ENCODE measurements at places on chromosomes 2 and 18.
A peak's percentile ranks its signal among the peaks of the same experiment; 100 is the strongest.

- no peaks in the 10 kb centered on the region for H3K36me3 ChIP-seq
- no peaks in the 10 kb centered on the region for H3K27me3 ChIP-seq
- H3K4me3 ChIP-seq, result no peak overlapping the region
- no peak for DNase-seq
- no peak overlapping the region for H3K27ac ChIP-seq
- H3K4me1 ChIP-seq, result no peaks in the 10 kb centered on the region
These were observed 376.6 kb downstream of the PTH2R start for GRCh38 chr2:208783184-208783583.

DNA sequence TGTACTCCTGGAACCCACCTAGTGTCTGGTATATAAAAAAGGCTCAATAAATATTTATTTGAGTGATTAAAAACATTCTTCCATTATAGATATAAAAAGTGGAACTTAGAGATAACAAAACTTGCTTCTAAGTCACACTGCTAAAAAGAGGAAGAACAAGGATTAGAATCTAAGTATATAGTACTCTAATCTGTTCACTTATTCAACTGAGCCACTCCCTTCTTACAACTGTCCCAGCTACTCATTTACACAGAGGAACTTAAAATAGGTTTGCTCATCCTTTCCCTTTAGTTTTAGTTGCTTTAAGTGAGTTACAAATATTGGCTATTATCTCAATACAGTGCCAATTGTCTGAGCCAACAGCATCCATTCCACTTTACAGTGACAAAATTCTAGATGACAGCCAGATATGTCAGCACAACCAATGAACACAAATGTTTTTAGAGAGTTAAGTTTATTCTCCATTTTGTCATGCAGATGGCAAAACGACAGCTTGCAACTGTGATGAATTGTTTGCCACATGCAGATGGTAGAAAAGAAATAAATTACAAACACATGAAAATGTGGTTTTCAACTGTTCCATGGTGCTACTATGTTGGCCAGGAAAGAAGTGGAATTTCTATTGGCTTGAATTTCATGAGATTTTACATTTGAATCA, 280.7 kb upstream of the ZC3H15 start:
- no peak overlapping the region for H3K27ac ChIP-seq
- no peaks in the 10 kb centered on the region for H3K36me3 ChIP-seq
- no peak for DNase-seq
- H3K4me1 ChIP-seq, result no peaks in the 10 kb centered on the region
- no peaks in the 10 kb centered on the region for H3K27me3 ChIP-seq

- H3K27ac ChIP-seq, result no peak overlapping the region
- DNase-seq, result no peak
- no peak overlapping the region for H3K4me3 ChIP-seq
- H3K4me1 ChIP-seq, result no peaks in the 10 kb centered on the region
These were observed 168.5 kb upstream of the SLC39A10 start for GRCh38 chr2:195488567-195488966.

GRCh38 chr18:3619222-3619621, 169.2 kb downstream of the TGIF1 start:
- no peak overlapping the region for H3K27ac ChIP-seq
- H3K36me3 ChIP-seq, result no peaks in the 10 kb centered on the region
- no peaks in the 10 kb centered on the region for H3K27me3 ChIP-seq
- peaks cover 8% of the 10 kb centered on the region for H3K4me1 ChIP-seq

DNA sequence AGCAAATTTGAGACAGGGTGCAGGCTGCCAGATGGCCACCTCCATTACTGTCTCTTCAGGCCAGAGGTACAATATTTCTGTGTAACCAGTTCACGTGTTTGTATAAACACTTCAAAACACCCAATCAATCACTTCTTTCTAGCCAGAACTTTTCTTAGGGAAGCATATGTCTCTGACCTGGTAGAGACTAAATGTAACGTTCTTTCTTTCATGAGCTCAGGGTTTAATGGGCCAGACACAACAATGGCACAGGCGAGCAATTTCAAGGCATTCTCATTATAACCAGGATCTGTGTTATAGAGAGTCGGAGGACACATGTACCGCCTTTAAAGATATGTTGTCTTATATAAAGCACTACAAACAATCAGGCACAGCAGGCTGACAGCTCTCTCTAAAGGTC, 1846.4 kb upstream of the PIK3C3 start:
- H3K27me3 ChIP-seq, result no peaks in the 10 kb centered on the region
- DNase-seq, result no peak
- no peaks in the 10 kb centered on the region for H3K36me3 ChIP-seq
- H3K4me1 ChIP-seq, result no peaks in the 10 kb centered on the region
- no peak overlapping the region for H3K4me3 ChIP-seq

GRCh38 chr18:35378574-35378896, 1.4 kb upstream of the ZNF396 start:
- H3K27ac ChIP-seq, result no peak overlapping the region
- no peak overlapping the region for H3K4me3 ChIP-seq
- H3K36me3 ChIP-seq, result no peaks in the 10 kb centered on the region
- H3K27me3 ChIP-seq, result no peaks in the 10 kb centered on the region

DNA sequence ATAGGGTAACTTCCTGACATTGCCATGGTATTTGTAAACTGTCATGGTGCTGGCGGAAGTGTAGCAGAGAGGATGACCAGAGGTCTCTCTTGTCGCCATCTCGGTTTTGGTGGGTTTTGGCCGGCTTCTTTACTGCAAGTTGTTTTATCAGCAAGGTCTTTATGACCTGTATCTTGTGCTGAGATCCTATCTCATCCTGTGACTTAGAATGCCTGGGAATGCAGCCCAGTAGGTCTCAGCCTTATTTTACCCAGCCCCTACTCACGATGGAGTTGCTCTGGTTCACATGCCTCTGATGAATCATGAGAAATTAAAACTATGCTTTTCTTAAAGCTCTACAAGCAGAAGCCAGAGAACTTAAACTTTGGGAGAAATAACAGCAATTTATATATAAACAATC, 12.7 kb upstream of the NFU1 start:
- H3K27me3 ChIP-seq, result no peaks in the 10 kb centered on the region
- no peak overlapping the region for H3K27ac ChIP-seq
- no peak overlapping the region for H3K4me3 ChIP-seq

GRCh38 chr2:2877427-2877826, 500.2 kb downstream of the EIPR1 start:
- H3K27ac ChIP-seq, result no peak overlapping the region
- no peaks in the 10 kb centered on the region for H3K36me3 ChIP-seq
- no peaks in the 10 kb centered on the region for H3K4me1 ChIP-seq

DNA sequence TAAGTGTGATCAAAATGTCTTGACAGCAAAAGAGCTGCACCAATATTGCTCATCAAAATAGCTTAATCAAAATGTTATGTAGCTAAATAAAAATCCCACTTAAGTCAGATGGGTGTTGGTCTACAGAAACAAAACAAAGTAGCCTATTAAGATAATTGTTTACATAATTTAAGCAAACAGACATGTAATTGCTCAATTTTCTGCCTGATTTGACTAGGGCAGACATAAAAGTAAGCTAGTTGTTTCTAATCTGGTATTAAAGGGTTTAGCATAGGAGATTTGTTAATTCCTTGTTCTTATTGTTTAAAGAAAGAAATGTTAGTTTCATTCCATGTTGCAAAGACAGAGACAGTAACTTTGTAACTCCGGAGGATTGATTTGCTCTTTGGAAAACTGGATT, 11.5 kb upstream of the FEZ2 start:
- H3K27me3 ChIP-seq, result no peaks in the 10 kb centered on the region
- H3K27ac ChIP-seq, result no peak overlapping the region
- no peak overlapping the region for H3K4me3 ChIP-seq
- no peak for DNase-seq
- H3K36me3 ChIP-seq, result no peaks in the 10 kb centered on the region
- no peaks in the 10 kb centered on the region for H3K4me1 ChIP-seq

GRCh38 chr2:230824406-230824978, 40.2 kb upstream of the ITM2C start:
- H3K27me3 ChIP-seq, result no peaks in the 10 kb centered on the region

- no peak overlapping the region for H3K27ac ChIP-seq
- no peak for DNase-seq
- H3K27me3 ChIP-seq, result no peaks in the 10 kb centered on the region
- no peak overlapping the region for H3K4me3 ChIP-seq
- H3K4me1 ChIP-seq, result no peaks in the 10 kb centered on the region
These were observed 18.1 kb upstream of the TMEM237 start for GRCh38 chr2:201661366-201661765.

DNA sequence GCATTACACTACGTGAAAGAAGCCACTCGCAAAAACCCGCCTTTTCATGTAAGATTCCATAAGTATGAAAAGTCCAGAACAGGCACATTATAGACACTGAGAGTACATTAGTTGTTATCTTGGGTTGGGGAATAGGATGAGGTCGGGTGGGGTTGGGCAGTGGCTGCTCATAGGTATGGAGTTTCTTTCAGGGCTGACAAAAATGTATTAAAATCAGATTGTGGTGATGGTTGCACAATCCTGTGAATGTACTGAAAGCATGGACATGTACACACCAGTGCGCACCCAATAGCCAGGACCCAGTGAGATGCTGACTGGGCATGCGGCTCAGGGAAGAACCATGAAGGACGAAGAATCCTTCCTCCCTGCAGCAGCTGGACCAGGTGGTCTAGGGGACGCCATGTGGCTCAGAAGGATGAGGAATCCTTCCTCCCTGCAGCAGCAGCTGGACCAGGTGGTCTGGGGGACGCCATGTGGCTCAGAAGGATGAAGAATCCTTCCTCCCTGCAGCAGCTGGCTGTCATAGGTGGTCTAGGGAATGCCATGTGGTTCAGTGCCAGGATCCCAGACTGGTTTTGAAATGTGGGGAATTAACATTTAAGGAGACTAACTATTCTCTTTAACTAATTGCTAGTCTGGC, 50.1 kb downstream of the MBP start:
- no peak overlapping the region for H3K4me3 ChIP-seq
- H3K4me1 ChIP-seq, result no peaks in the 10 kb centered on the region
- H3K27ac ChIP-seq, result peak overlapping the region; percentile 8
- H3K36me3 ChIP-seq, result no peaks in the 10 kb centered on the region

GRCh38 chr2:111121028-111121827, 514 bp downstream of the BCL2L11 start:
- peak; percentile 89 for DNase-seq
- peaks cover 17% of the 10 kb centered on the region for H3K27me3 ChIP-seq
- H3K4me3 ChIP-seq, result peak overlapping the region; percentile 60
- H3K4me1 ChIP-seq, result no peaks in the 10 kb centered on the region

DNA sequence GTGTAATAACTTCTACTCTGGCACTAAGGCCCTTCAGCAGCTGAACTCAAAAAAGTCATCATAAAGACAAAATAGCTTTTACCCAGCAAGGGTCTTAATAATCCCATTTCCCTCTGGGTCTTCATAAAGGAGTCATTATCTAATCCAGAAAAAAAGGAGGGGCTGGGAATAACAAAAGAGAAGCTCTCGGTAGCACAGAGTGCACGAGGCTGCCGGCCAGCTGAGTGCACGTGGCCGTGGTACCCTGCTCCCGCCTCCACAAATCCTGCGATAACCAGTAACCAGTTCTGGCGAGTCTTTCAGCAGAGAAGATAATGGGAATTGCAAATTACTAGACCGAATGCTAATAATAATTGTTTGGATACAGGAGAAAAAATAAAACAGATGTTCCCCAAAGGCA, 7.5 kb downstream of the NRP2 start:
- no peaks in the 10 kb centered on the region for H3K36me3 ChIP-seq
- H3K27me3 ChIP-seq, result no peaks in the 10 kb centered on the region
- no peak for DNase-seq
- no peak overlapping the region for H3K27ac ChIP-seq
- H3K4me1 ChIP-seq, result peaks cover 2% of the 10 kb centered on the region
- H3K4me3 ChIP-seq, result no peak overlapping the region

- H3K4me3 ChIP-seq, result no peak overlapping the region
- H3K27ac ChIP-seq, result no peak overlapping the region
- H3K27me3 ChIP-seq, result no peaks in the 10 kb centered on the region
- peaks cover 36% of the 10 kb centered on the region for H3K4me1 ChIP-seq
These were observed 40.9 kb downstream of the HS1BP3 start for GRCh38 chr2:20609995-20610357.

DNA sequence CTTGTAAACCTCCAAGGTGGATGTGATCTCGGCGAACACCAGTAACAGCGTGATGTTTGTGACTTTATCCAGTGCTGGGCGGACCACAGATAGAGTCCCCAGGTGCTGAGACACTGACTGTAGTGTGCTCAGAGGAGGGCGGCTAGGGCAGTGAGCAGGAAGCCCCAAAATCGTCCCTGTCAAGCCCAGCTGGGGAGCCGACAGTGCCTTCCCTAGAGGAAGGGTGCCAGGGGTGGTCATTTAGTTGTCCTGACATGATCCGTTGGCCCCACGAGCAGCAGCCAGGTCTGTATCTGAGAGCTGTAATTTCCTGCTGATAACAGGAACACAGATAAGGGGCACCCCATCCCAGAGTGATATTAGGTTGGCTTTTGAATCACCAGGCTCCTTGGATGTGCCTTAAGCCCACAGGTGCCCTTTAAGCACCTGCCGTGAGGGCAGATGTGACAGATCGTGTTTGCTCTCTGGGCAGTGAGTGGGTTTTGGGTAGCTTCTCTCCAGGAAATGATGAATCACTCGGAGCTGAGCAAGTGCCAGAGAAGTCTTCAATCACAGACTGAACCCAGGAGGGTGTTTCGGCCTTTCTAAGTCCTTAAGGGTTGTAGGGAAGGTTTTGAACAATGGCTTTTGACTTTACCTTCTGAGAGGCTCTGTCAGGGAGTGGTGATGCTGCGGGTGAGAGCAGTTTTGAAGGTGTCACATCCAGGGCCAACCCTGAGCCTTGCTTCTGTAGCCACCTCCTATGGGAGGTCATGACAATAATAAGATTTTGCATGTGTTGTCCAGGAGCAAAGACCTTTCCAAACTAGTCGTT, 7.7 kb downstream of the LPIN1 start:
- H3K27ac ChIP-seq, result peak overlapping the region; percentile 52
- peaks cover 9% of the 10 kb centered on the region for H3K4me1 ChIP-seq
- DNase-seq, result peak; percentile 56
- no peak overlapping the region for H3K4me3 ChIP-seq
- H3K36me3 ChIP-seq, result no peaks in the 10 kb centered on the region

GRCh38 chr2:176812246-176812775, 400.3 kb upstream of the HNRNPA3 start:
- no peak overlapping the region for H3K4me3 ChIP-seq
- H3K27me3 ChIP-seq, result no peaks in the 10 kb centered on the region
- H3K27ac ChIP-seq, result no peak overlapping the region
- no peak for DNase-seq
- no peaks in the 10 kb centered on the region for H3K36me3 ChIP-seq
- H3K4me1 ChIP-seq, result peaks cover 6% of the 10 kb centered on the region

GRCh38 chr2:216792222-216793021, 67.4 kb downstream of the TNP1 start:
- no peaks in the 10 kb centered on the region for H3K4me1 ChIP-seq
- no peaks in the 10 kb centered on the region for H3K36me3 ChIP-seq
- no peaks in the 10 kb centered on the region for H3K27me3 ChIP-seq
- no peak overlapping the region for H3K27ac ChIP-seq
- H3K4me3 ChIP-seq, result no peak overlapping the region

- DNase-seq, result no peak
- H3K27ac ChIP-seq, result no peak overlapping the region
- H3K4me3 ChIP-seq, result no peak overlapping the region
- H3K27me3 ChIP-seq, result no peaks in the 10 kb centered on the region
These were observed 33.4 kb upstream of the DYSF start for GRCh38 chr2:71419976-71420375.

DNA sequence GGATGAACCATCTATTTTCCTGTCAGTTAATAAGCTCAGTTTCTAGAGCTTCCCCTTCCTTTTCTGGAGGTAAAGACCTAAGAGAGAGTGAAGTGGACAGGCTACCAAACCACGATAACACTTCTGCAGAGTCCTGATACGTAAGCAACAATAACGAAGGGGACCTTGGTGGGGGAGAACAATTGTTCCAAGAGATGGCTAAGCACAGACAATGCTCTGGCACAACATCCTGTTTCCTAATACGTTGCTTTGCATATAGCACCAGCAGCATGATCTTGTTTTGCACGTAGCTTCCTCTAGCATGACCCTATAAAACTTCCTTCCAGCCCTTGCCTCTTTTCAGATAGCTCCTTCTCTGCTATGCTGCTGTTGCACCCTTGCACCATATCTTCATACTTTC, 247.3 kb downstream of the RAD51AP2 start:
- no peaks in the 10 kb centered on the region for H3K27me3 ChIP-seq
- no peaks in the 10 kb centered on the region for H3K4me1 ChIP-seq
- no peak for DNase-seq
- H3K36me3 ChIP-seq, result no peaks in the 10 kb centered on the region
- no peak overlapping the region for H3K27ac ChIP-seq
